ENCODE measurements at places on chromosomes 6 and 20.

DNA sequence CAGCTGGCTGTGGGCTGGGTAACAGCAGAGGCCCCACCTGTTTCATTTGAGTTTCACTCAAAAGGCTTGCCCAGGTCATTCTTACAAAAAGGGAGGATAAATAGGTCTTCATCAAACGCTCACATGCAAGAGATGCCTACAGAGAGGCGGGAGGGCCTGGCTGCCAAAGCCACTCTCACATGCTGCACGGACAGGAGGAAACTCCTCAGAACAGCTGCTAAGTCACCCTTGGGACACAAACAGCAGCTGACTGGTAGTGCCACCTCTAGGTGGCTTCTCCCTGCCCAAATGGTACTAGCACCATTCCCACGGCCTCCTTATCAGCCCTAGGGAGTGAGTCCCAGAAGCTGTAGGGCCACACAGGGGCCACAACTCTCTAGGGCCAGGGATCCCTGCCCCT lies 23.8 kb downstream of the SLC22A23 start:
- DNase-seq, result no peak

DNA sequence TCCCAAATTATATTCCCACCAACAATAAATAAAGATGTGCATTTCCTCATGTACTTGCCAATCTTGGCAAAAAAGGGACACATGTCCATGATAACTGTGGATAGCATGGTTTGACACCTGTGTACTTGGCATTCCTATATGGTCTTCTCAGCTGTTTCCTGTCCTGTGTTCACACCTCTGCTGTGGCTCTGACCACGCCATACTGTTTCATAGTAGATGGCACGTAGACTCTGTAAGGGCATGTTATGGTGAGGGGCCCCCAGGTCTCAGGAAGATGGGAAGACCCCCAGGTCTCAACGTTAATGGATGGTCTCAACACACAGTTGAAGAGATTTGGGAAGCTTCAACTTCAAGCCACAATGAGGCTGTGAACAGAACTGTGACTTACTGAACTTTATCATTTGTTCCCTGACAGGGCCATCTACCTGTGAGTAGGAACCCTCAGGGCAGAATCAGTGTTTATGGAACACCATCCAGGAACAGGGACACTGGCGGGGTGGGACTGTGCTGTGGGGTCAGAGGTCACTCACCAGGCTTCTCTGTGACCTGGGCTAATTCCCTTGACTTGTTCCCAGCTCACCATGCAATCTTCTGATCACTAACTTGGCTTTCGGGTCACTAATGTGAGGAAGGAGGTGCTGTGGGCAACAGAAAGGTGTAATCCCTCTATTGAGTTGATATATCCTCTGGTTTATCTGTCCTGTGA lies 11.8 kb downstream of the ZBTB24 start:
- DNase-seq, result no peak

DNA sequence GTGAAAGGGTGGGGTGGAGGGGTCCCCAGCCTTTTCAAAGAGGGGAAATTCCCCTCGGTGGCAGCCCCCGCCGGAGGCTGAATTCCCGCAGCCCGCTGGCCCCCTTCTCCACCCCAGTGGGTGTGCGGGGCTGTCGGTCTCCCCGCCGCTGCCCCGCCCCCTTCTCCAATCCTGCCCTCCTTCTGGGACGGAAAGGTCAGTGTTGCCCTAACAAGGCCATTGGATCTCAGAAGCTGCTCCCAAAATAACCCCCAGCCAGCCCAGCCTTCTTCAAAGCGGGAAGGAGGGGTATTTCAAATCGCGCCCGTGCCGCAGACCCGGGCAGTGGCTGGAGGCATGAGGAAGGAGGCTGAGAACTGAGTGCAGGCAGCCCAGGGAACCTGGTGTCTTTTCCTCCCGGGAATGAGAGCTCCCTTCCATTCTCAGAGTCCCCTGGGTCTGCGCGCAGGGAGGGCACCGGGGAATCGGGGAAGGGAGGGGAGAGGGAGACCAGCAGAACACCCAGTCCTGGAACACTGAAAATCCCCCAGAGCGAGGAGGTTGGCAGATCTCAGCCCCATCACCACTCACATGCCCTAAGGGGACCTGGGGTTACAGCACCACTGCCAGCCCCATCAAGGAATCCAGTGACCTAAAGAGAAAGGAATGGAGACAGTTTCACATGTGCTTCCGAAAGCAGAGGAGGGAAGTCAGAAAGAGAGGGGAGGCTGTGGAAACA lies at the start of gene JPH2:
JPH2 (minus strand) TSS at position 135 of the 718 bp plus-strand sequence. CDS start 483 bp downstream, outside the sequence.
- DNase-seq, result no peak

DNA sequence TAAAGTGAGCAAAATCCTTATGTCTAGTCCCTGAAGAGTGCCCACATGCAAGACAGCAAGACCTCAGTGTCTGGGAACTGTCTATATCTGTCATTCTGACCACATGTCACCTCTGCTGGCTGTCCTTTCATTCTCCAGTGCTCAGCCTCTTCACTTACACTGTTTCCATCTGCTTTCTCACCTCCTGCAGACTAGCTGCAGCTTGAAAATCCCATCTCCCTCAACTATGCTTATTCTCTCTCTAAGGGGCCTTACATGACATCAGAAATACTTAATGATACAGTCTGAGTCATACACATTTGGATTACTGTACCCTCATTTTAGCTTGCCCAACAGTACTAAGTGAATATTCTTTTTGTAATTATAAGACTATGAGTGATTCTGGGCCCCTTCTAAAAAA lies 587.8 kb downstream of the EPM2A start:
- no peak for DNase-seq

- no peak for DNase-seq
These were observed 124.6 kb downstream of the SYCP2 start for GRCh38 chr20:59808729-59809381.

DNA sequence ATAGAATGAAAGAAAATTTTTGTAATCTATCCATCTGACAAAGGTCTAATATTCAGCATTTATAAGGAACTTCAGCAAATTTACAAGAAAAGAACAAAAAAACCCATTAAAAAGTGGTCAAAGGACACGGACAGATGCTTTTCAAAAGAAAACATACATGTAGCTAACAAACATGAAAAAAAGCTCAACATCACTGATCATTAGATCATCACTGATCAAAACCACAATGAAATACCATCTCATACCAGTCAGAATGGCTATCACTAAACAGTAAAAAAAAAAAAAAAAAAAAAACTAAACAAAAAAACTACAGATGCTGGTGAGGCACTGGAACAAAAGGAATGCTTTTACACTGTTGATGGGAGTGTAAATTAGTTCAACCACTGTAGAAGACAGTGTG lies 837.1 kb downstream of the EPHA7 start:
- no peak for DNase-seq

GRCh38 chr6:24078200-24078599 lies 47.8 kb upstream of the NRSN1 start:
- DNase-seq, result no peak

DNA sequence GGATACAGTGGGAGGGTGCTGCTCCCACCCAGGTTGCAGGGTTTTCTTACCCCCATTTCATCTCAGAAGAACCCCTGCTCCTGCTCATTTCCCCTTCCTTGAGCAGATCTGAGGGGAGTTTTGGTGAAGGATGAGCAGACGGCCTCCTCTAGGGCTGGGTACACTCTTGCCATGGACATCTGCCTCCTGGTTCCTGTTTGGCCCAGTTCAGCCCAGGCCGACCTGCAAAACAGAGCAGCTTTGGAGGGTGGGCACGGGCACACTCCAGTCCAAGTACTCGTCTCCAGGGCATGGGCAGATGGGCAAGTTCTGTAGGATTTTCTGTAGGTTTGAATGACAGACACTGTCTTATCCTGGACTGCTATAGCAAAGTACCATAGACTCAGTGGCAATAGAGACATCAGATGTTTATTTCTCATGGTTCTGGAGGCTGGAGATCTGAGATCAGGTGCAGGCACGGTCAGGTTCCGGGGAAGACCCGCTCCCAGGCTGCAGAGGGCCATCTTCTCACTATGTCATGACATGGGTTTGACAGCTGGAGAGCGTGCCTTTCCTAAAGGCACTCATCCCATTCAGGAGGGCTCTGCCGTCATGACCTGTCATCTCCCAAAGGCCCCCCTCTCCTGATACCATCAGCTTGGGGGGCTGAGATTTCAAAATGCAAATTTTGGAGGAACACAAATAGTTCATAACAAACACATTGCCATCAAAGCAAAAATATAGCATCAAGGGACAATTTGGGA lies 6.2 kb downstream of the NPBWR2 start:
- no peak for DNase-seq

- DNase-seq, result no peak
These were observed 86.6 kb downstream of the GCLC start for GRCh38 chr6:53458105-53458866.

DNA sequence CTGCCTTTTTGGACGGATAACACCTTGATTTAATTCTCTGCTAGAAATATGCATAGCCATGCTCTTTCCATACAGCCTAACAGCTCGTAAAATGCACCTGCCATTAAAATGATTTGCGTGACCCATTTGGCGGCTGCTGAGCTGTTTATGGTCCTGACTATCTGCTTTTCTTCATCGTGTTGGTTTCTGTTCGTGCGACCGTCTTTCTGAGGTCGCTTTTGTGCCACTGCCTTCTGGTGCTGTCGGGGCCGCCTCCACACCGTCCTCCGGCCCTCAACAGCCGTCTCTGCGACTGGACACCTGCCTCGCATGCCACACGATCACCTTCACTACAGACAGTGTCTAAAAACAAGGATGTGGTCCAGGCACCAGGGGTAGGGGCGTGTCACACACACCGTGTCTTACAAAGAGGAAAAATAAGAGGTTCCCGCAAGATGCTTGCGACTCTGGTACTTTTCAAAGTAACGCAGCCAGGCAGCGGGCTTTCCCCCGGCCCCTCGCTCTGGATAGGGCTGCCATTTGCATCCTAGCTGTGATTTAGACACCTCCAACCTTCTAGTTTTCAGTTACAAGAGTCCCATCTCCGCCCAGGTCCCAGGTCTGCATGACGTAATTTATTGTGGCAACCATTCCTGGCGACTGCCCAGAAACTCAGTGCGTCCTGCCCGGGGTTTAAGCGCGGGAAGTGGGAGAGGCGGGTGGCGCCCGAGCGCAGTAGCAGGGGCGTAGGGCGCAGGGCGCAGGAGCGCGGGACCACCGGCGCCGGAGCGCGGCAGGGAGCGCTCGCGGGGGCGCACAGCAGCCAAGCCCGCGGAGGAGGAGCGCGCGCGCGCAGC lies at the start of gene STMND1:
STMND1 (plus strand) TSS at position 629 of the 836 bp plus-strand sequence. CDS start 208 bp downstream, outside the sequence.
- no peak for DNase-seq

- DNase-seq, result no peak
These were observed 19.0 kb upstream of the UTRN start for GRCh38 chr6:144266091-144266649.

GRCh38 chr20:60192326-60192725 lies 234.1 kb downstream of the CDH26 start:
- no peak for DNase-seq

GRCh38 chr6:150361876-150362275 lies 6.9 kb upstream of the IYD start:
- no peak for DNase-seq

DNA sequence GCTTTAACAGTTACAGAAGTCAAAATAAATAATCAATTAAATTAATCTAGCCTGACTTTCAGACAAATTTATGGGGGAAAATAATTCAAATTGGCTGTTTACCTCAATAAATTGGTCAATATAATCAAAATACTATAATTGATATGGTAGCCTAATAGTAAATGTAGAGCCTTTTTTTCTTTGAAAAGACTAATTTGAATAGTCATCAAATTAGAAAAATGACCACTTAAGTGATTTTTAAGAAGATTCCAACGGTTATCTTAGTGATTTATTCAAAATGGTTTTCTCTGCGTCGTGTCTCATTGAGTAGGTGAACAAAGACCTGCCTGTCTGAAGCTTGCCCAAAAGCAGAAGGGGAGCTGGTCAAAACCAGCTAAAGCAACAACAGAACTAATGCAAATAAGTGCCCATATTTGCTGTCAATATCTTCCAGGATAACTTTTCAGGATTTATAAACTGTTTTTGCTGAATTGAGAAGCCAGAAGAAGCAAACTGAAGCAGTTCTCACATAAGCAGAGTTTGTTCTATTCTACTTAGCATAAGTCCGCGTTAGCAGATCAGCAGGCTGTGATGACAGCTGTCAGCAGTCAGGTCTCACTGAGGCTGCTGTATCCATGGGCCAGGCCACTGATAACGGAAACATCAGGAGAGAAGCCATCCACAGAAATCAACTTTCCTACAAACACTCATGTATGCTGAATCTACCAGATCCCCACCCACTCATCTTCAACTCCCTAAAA lies 7.0 kb downstream of the RCAN2 start:
- no peak for DNase-seq

GRCh38 chr6:71332012-71332411 lies 43.4 kb downstream of the OGFRL1 start:
- DNase-seq, result no peak

GRCh38 chr6:105886814-105887544 lies 199.2 kb upstream of the PRDM1 start:
- no peak for DNase-seq

DNA sequence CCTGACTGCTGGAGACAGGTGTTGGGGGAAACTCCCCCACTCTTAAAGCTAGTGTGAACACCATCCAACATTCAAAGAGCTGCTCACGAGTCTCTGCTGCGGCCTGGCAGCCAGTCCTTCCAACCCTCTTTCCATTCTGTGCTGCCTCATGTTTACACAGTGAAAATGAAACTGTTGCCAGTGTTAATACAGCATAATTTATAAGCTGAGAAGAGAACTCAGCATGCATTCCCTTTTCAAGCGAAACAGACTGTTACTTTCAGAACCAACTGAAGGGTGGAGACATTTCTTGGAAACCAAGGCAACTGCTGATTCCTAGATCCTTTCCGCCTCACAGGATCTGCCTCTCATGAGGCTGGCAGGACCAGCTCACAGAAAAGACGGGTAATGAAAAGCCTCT lies 533.8 kb upstream of the ID4 start:
- DNase-seq, result no peak

GRCh38 chr6:154202339-154202738 lies 154.3 kb downstream of the IPCEF1 start:
- no peak for DNase-seq

- no peak for DNase-seq
These were observed 86.9 kb downstream of the PLEKHG1 start for GRCh38 chr6:150686566-150686965.

DNA sequence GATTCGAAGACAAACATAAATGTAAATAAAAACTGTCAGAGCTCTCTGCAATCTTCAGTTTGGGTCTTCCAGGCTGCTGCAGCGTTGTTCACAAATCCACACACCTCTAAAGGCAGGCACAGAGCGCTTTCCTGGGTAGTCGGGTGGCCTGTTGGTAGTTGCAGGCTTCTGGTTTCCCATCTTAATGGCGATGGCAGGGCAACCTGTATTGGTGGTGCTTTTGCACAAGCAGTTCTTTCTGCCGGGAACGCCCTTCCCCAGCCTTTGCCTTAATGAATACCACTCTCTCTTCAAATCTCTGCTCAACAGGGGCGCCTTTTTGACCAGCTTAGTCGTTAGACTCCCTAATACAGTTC lies 723 bp upstream of the IFT52 start:
- no peak for DNase-seq

GRCh38 chr6:43634702-43635303 lies 837 bp upstream of the MAD2L1BP start:
- no peak for DNase-seq

GRCh38 chr6:135850882-135851281 lies 619 bp upstream of the PDE7B start:
- DNase-seq, result no peak

GRCh38 chr6:56693246-56693607 lies 50.5 kb upstream of the DST start:
- DNase-seq, result no peak

GRCh38 chr6:123215211-123215610 lies 219.2 kb downstream of the CLVS2 start:
- no peak for DNase-seq
